CD4-positive, alpha-beta memory T cell (primary cell): ENCODE measurements at places on chromosomes 5 and 9. TPM values are rescaled to one million over a fixed set of nuclear protein-coding genes. Genes with fewer than 3 reads are reported as not detected.

FAM221B gene
- not detected for total RNA-seq

PCDHB11 gene
- not detected for total RNA-seq

SVEP1 gene
- not detected for total RNA-seq

LSM11 gene
- total RNA-seq: 4.8 TPM

RAD17 gene
- 30.7 TPM for total RNA-seq

DNA sequence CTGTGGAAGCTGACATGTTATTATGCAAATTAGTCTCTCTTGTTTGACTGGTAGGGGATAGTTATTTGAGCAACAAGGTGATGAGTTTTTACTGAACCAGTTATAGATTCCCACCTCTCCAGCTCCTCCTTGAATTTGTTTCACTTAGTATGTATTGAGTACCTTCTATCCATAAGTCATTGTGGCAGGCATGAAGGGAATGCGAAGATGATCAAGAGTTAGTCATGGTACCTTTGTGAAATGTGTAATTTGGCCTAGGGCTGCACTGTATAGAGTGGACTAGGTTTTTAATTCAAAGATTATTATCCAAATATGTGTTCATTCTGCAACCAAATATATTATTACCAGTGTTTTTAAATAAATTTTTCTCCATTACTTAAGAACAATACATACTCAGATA lies 110.1 kb downstream of the HACD4 start:
- H3K27me3 ChIP-seq: no peaks in the 10 kb centered on the region
- H3K4me3 ChIP-seq: no peak overlapping the region

GRCh38 chr5:23314827-23315226 lies 192.6 kb upstream of the PRDM9 start:
- H3K27ac ChIP-seq: no peak overlapping the region
- H3K4me3 ChIP-seq: no peak overlapping the region
- DNase-seq: no peak
- H3K36me3 ChIP-seq: no peaks in the 10 kb centered on the region
- no peaks in the 10 kb centered on the region for H3K27me3 ChIP-seq
- H3K4me1 ChIP-seq: no peaks in the 10 kb centered on the region

- H3K36me3 ChIP-seq: no peaks in the 10 kb centered on the region
- no peak overlapping the region for H3K27ac ChIP-seq
- no peaks in the 10 kb centered on the region for H3K4me1 ChIP-seq
- no peaks in the 10 kb centered on the region for H3K27me3 ChIP-seq
- no peak overlapping the region for H3K4me3 ChIP-seq
These were observed 369.2 kb upstream of the PDE4D start for GRCh38 chr5:60262576-60263295.

DNA sequence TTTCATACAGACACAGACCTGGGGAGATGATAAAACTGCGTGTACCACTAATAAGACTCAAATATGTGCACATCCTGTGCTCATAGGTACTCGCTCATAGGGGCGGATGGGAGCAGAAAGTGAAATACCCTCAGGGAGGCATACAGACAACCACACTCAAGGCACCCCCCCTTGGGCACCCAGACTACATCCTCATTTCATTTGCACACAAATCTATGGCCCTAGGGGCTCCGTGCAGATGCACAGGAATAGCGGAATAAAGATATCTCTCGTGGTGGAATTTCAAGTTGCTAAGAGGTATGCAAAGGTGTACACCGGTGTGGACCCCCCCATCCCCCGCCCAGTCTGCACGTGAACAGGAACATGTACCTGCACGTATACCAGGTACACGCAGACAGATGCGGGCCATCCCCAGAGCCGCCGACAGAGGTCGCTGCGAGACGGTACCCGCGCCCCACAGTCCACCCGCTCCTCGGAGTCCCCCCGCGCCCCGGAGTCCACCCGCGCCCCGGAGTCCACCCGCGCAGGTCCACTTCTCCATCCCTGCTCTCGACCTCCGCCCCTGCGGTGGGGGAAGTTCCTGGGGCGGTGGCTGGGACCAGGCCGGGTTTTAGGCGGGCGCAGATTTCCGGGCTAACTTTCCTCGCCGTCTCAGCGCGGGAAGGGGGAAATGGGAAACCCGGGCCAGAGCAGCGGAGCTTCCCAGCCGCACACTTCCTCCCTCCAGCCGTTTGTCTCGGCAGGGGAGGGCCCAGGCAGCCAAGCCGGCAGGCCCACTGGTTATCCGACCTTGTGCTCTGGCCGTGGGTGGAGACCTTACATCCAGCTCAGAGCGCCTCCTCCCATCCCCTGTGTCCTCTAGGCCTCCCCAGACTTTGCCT lies 1.0 kb upstream of the IL12B start:
- peak overlapping the region; percentile 46 for H3K4me3 ChIP-seq
- H3K27ac ChIP-seq: peak overlapping the region; percentile 23
- peak; percentile 72 for DNase-seq

DNA sequence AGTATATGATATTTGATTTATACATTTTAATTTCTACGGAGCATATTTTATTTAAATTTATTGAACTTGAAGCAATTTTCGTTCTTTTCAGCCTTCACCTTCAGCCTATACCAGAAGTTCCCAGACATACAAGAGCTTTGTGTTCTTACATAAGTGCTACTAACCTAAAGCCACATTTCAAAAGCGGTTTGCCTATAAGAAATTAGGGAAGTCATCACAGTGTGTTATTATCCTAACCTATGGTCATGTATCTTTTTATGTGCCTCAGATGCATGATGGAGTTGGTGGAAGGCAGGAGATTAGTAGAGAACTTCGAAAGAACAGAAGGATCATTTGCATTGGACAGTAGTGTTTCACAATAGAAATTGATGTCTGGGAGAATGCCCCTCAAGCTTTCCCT lies 3.1 kb downstream of the KIF2A start:
- no peaks in the 10 kb centered on the region for H3K27me3 ChIP-seq
- no peak overlapping the region for H3K27ac ChIP-seq
- DNase-seq: no peak
- H3K4me3 ChIP-seq: no peak overlapping the region

DNA sequence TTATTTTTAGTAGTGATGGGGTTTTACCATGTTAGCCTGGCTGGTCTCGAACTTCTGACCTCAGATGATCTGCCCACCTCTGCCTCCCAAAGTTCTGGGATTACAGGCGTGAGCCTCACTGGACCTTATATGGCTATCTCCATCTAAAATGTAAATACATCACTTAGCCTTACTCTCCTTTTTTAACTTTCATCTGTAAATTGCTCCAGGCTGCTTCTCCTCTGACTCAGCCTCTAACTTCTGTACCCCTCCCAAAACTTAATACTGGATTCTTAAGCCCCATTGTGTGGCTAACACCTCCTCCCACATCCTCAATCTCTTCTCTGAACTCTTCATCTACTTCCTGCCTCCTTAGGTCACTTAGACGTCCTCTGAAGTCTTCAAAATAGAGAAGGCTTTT lies 4.0 kb downstream of the SNX30 start:
- peak; percentile 71 for DNase-seq
- H3K27ac ChIP-seq: no peak overlapping the region
- no peak overlapping the region for H3K4me3 ChIP-seq
- H3K4me1 ChIP-seq: peaks cover 72% of the 10 kb centered on the region
- H3K36me3 ChIP-seq: no peaks in the 10 kb centered on the region

DNA sequence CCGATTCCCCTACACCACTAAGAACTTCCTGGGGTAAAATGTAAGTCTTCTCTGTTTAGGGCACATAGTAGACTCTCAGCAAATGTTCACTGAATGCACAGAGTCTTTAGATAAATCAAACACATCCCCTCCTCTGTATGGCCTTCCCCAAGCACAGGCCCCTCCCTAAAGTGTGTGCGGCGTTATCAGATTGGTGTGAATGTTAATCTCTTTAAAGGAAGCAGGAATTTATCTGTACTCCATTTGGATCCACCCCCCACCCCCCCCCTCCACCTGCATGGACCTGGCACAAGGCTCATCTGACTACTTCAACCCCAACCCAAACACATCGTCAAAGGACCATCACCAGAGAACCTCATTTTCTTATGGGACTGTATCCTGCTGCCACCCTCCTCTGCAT lies 6.3 kb downstream of the PCDH1 start:
- H3K36me3 ChIP-seq: no peaks in the 10 kb centered on the region
- no peak for DNase-seq
- no peak overlapping the region for H3K4me3 ChIP-seq
- no peak overlapping the region for H3K27ac ChIP-seq

GRCh38 chr5:110040178-110040577 lies 350.5 kb downstream of the MAN2A1 start:
- H3K4me1 ChIP-seq: peaks cover 9% of the 10 kb centered on the region
- H3K36me3 ChIP-seq: no peaks in the 10 kb centered on the region
- DNase-seq: no peak
- no peaks in the 10 kb centered on the region for H3K27me3 ChIP-seq
- H3K27ac ChIP-seq: no peak overlapping the region

DNA sequence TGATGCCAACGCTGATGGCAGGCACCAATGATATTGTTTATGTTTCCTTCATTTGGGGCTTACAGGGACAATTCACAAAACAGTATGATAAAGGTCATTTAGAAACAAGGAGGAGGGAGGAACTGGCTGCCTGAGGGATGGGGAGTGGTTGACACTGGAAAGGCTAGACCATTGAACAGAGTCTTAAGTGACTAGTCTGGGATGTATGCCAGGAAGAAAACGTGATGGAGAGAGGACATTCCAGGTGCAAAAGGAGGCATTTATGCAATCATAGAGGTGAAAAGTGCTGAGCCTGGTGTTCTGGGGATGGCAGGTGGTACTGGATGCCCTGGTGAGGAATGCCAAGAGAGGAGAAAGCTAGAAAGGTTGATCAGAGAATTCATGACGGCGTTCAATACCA lies 153.4 kb downstream of the ZNF462 start:
- H3K36me3 ChIP-seq: no peaks in the 10 kb centered on the region
- H3K4me1 ChIP-seq: no peaks in the 10 kb centered on the region
- H3K4me3 ChIP-seq: no peak overlapping the region
- no peak overlapping the region for H3K27ac ChIP-seq
- no peaks in the 10 kb centered on the region for H3K27me3 ChIP-seq
